Left lung (tissue), 14 donors: ENCODE measurements at places on chromosomes 16 and 17. TPM values are rescaled to one million over a fixed set of nuclear protein-coding genes. Genes with fewer than 3 reads are reported as not detected.

Gene CACNA1G
- polyA plus RNA-seq, result 38.2 TPM

DNA sequence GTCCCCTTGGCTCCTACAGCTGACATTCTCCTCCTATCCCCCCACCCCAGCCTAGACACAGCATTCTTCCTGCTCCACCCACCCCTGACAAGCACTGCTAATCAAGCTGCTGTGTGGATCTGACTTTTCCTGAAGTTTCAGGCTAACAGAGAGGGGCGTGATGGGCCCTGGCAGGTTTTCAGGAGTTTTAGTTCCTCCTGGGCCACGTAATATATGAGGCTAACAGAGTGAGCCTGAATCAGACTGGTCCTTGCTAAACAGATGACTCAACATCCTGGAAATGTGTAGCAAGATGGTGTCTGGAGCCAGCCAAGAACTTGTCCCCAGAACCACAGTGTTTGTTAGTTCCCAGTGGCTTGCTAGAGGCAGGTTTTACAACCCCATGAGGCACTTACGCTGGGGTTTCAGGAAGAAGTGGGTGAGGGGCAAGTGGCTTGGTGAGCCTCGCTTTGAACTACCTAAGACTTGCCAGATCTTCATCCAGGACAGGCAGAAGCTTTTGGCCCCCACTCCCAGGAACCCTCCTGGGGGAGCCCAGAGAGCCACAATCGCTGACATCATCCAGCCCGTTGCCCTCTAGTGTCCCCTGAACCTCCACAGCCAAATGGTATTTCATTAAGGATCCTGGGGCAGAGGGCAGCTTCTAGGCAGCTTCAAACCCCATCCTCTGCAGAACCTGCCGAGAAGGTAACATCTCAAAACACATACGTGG is 15.9 kb downstream of the TMEM92 start:
- peak; percentile 80 for DNase-seq

DNA sequence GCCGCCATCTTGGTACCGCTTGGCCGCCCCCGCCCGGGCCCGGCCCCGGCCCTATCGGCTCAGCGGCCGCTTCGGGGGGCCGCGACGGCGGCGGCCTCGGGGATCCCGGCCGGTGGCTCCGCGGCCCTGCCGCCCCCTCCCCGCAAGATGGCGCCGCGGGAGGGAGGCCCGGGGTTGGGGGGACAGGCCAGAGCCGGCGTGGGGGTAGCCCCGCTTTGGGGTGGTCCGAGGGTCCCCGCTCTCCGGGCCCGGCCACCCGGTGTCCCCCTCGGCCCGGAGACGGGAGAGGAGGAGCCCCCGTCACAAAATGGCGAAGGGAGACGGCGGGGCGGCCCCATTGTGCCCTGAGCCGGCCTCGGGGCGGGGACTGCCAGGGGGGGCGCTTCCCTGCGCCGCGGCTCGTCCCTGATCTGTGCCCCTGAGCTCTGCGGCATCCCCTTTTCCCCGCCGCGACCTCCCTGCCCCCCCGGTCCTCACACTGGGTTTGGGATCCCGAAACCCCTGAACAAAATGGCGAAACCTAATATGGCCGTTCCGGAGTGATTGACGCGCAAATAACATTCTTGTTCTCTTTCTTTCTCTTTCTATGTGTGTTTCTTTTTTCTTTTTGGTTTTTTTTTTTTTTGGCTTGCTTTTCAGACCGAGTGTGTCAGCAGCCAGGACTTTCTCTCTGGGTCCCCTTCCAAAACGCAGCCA is 986 bp downstream of the HAPSTR1 start:
- peak; percentile 90 for DNase-seq

Gene PRSS33
- polyA plus RNA-seq, result 0.15 TPM

Gene EFCAB5
- polyA plus RNA-seq, result 2.3 TPM
